Right cardiac atrium (tissue), 5 donors: ENCODE measurements at places on chromosomes 7 and 10. TPM values are rescaled to one million over a fixed set of nuclear protein-coding genes. Genes with fewer than 3 reads are reported as not detected.

The IGFBP3 gene
- 117 TPM for polyA plus RNA-seq

The SEMA3C gene
- 10.1 TPM for polyA plus RNA-seq

The RP9 gene
- polyA plus RNA-seq = 16.3 TPM

The EBLN1 gene
- polyA plus RNA-seq = not detected

The CPED1 gene
- 3.9 TPM for polyA plus RNA-seq

The EPO gene
- polyA plus RNA-seq = not detected

The PRSS1 gene
- 0.27 TPM for polyA plus RNA-seq

The PAX4 gene
- polyA plus RNA-seq = not detected

The COBL gene
- polyA plus RNA-seq = 27.0 TPM

The CYP3A4 gene
- 0.16 TPM for polyA plus RNA-seq

The FKBP6 gene
- not detected for polyA plus RNA-seq

The APBB1IP gene
- polyA plus RNA-seq = 2.8 TPM

The OR2A5 gene
- polyA plus RNA-seq = not detected

The PCDH15 gene
- polyA plus RNA-seq = 1.2 TPM

The ACTL6B gene
- not detected for polyA plus RNA-seq

The GPR37 gene
- 0.09 TPM for polyA plus RNA-seq

The PLEKHS1 gene
- polyA plus RNA-seq = not detected

The CDHR1 gene
- polyA plus RNA-seq = 3.6 TPM

The CTAGE4 gene
- 0.41 TPM for polyA plus RNA-seq

The ANKRD22 gene
- polyA plus RNA-seq = not detected

The DDC gene
- polyA plus RNA-seq = 0.41 TPM

The IGF2BP3 gene
- 0.02 TPM for polyA plus RNA-seq

The CPVL gene
- polyA plus RNA-seq = 3.2 TPM

The CREB5 gene
- 20.4 TPM for polyA plus RNA-seq

The SERPINE1 gene
- 4.5 TPM for polyA plus RNA-seq

The NPY gene
- 1.9 TPM for polyA plus RNA-seq

The ZNF853 gene
- polyA plus RNA-seq = 8.2 TPM

The TAC1 gene
- polyA plus RNA-seq = 1.6 TPM

The EDRF1 gene
- 10.8 TPM for polyA plus RNA-seq

The CHAT gene
- not detected for polyA plus RNA-seq

The NPC1L1 gene
- 0.05 TPM for polyA plus RNA-seq

The CLDN12 gene
- 24.7 TPM for polyA plus RNA-seq

The SHH gene
- polyA plus RNA-seq = not detected

The CPN1 gene
- polyA plus RNA-seq = not detected

The PSTK gene
- 4.9 TPM for polyA plus RNA-seq

The NPTX2 gene
- 3.8 TPM for polyA plus RNA-seq

The CFAP69 gene
- polyA plus RNA-seq = 2.3 TPM

The TMEM130 gene
- polyA plus RNA-seq = 0.11 TPM

The VOPP1 gene
- polyA plus RNA-seq = 12.7 TPM

The RSPH10B gene
- 0.11 TPM for polyA plus RNA-seq

The PSD gene
- 5.7 TPM for polyA plus RNA-seq

The SPOCK2 gene
- polyA plus RNA-seq = 12.8 TPM

The OR2A1 gene
- polyA plus RNA-seq = 0.02 TPM

The SEC31B gene
- polyA plus RNA-seq = 7.7 TPM

The NKX2-3 gene
- not detected for polyA plus RNA-seq

The WDR86 gene
- polyA plus RNA-seq = 0.34 TPM

The INMT gene
- 103 TPM for polyA plus RNA-seq

The TEX36 gene
- not detected for polyA plus RNA-seq

The NUTM2B gene
- polyA plus RNA-seq = 2.0 TPM

The TCERG1L gene
- not detected for polyA plus RNA-seq

The ITPRID1 gene
- polyA plus RNA-seq = not detected

The PAPOLB gene
- polyA plus RNA-seq = 0.16 TPM

The FBXL13 gene
- polyA plus RNA-seq = 0.07 TPM

The OPALIN gene
- not detected for polyA plus RNA-seq

The TFEC gene
- 0.41 TPM for polyA plus RNA-seq

The NUDT13 gene
- 2.7 TPM for polyA plus RNA-seq

The ZCWPW1 gene
- polyA plus RNA-seq = 4.9 TPM
